Activated naive CD8-positive, alpha-beta T cell treated with anti-CD3 and anti-CD28 coated beads, Interleukin-2, amount 10 ng/mL, durations not matched to agents 7 days and 5 days (primary cell): ENCODE measurements at places on chromosomes 2 and 18. TPM values are rescaled to one million over a fixed set of nuclear protein-coding genes. Genes with fewer than 3 reads are reported as not detected.

AMER3 gene
- total RNA-seq: not detected

DNA sequence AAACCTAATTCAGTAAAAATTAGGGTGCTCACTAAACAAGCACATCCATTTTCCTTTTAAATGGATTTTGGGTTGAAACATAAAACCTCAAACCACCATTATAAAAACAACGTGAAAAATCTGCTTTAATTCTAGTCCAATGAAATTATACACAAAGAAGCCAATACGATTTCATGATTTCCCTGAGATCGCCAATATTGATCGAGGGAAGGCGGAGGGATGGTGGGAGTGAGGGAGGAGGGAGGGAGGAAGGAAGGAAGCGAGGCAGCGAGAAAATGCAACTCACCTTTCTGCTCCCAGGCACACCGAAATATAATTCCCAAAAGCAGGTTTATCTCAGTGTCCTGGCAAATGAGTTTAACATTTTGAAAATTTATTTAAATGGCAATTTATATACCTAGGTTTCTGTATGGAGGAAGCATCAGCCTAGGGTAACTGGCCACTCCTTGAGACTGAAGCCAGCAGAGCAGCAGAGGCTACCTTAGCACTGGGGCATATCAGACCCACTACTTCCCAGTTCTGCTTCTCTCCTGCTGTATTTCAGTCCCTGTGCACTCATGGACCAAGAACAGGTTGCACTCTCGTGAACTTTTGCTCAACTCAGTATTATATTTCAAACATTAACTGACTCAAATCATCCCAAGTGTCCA lies 2.3 kb upstream of the ONECUT2 start:
- DNase-seq: no peak

- DNase-seq: no peak
These were observed 535.7 kb upstream of the CHAC2 start for GRCh38 chr2:53231908-53232307.

DNA sequence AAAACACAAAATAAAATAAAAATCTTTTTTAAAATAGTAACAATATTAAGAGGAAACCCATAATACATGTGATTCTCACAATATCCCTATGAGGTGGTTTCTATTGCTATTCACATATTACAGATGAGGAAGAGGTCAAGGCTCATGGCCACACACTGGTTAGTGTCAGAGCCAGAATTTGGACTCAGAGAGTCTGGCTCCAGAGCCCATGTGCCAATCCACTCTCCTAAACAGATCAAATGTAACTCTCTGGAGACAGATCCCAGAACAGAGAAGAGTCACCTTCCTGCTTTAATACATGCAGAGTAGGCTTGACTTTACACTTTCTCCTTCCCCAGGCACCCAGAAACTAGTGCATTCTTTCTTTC lies 10.1 kb upstream of the SLC11A1 start:
- DNase-seq: no peak

GRCh38 chr2:215059724-215060123 lies 78.7 kb downstream of the ABCA12 start:
- DNase-seq: no peak

DNA sequence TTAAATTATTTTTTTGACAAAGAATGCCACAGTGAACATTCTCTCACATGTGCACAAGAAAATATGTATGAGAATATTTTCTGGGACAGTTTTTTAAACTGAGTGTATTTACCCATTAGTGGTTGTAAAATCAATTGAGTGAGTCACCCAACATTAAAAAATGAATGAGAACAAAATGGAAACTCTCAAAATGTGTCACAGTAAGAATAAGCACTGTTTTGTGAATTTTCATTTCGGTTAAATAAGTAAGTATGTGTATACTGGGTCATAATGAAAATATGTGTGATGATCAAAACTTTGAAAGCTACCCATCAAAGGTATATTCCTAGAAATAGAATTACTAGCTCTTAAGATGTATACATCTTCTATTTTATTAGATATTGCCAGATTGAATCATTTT lies 11.6 kb downstream of the BABAM2 start:
- no peak for DNase-seq

CCDC148 gene
- total RNA-seq: not detected
